CD4-positive, alpha-beta T cell treated with Interleukin-1 beta for 1 hour (primary cell): ENCODE measurements at places on chromosomes 7 and 10.

- DNase-seq = no peak
Measured at GRCh38 chr7:10471280-10472058, 502.2 kb upstream of the PHF14 start.

DNA sequence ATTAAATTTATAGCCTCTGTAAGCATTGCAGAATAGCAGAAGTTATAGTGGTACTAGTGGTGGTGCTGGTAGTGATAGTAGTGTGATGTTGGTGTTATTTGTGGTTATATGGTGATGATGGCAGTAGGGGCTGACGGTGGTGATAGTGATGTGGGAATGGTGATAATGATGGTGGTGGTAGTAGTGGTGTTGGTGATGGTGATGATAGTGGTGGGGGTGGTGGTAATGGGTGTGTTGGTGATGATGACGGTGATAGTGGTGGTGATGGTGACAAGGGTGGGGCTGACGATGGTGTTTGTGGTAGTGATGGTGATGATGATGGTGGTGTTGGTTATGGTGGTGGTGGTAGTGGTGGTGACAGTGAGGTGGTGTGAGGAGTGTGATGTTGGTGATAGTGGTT lies 54.4 kb upstream of the MGAM2 start:
- no peak for DNase-seq

GRCh38 chr7:38323156-38323555 lies 49.7 kb upstream of the TARP start:
- DNase-seq = no peak

DNA sequence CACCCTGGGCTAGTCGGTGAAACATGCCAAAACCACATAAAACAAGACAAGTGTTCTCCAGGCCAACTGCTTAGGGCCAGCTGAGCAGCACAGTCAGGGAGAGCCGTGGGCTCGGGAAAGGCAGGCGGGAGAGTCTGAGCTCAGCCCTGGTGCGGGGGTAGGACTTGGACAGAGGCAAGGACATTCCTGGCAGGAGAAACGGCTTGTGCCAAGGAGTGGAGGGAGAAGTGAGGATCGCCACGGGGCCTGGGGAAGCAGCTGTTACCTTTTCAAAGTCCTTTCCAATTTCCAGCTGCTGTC lies 4.2 kb downstream of the ELN start:
- no peak for DNase-seq

DNA sequence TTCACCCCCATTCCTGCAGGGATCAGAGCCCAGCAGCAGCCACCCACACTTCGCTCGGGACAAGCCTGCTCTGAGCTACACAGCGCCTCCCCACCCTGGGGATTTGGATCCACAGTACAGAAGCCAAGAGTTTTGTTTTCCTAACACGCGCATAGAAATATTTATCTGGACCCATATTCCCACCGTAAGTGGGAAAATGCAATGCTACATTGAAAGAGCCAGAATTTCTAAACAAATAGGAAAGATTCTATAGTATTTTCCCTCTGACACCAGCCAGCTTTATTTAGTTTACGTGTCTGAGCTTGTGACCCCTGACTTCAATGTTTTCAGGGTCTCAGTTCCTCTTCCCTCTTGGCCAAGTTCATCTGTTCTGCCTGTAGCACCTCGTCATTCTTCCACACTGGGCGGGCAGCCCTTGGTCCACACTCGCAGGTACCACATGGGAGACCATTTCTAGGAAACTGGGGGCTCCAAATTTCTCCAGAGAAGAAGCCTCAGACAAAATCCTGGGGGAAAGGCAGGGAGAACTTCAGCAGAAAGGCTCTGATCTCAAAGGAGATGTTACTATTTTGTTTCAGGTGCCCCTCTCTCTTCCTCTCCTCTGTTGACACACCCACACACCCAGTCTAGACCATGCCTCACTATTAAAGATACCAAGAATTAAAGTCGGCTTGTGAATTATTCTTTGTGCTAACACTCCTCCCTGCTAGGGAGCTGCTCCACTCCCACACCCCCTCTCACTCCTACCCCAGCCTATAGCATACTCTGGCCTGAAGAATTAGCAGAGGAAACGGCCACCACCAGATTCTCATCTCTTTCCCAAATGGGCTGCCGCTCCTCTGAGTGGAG lies 116.0 kb upstream of the PCGF5 start:
- no peak for DNase-seq

- no peak for DNase-seq
Measured at GRCh38 chr7:155681663-155682062, 37.2 kb downstream of the RBM33 start.

DNA sequence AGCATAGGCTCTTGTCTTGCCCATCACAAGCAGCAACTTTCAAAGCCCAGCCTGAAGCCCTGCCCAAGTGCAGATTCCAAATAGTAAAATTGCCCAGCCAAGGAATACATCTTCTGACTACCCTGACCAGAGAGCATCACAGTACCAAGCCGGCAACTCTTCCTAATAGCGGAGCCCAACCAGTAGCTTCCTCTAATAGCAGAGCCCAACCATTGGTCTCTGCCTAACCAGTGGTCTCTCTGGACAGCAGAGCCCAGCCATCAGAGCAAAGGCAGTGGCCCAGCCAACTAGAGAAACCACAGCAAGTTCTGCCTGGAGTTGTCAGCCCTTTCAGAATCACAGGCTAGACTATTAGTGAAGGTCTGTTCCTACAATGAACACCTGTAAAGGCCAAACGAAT lies 285.6 kb downstream of the HGF start:
- DNase-seq = no peak

DNA sequence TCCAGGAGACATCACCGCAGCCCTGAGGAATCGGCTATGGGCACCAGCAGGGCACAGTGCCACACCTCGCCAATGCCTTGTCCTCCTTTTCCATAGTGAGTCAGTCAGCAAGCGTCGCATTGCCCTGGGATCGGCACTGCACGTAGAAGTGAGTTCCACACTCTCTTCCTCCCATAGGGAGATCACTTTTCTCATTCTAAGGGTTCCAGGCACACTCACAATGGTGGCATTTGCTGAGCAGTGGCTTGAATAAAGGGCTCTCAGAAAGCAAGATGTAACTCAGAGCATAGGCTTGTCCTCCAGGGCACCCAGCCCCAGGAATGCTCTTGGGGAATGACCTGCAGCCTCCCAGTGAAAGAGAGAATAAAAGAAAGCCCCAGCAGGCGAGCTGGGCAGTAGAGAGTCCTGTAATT lies 1.1 kb upstream of the VIM start:
- no peak for DNase-seq

DNA sequence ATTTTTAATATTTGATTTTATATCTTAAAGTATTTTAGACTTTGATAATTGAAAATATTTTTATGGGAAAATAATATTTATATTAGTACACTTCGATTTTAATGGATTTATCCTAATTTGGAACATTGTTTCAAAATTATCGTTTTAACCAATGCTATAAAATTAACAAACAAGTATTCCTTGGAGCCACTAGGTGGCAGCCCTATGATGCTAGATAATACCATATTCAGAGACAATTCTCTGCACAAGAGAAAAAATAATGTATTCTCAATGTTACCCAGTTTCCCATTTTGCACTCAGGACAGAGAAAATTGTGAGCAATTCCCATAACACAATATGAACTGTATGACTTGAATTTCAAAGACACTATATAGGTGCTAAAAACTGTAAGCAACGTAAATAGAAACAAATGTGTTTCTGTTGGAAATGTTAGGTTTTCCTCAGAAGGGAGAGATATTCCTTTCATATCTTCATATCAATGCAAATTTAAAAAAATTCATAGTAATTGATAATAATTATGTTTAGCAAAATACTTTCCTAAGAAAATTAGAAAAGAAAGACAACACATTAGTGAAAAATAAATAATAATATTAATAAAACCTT lies 237.8 kb downstream of the SEMA3E start:
- no peak for DNase-seq

- DNase-seq = no peak
Measured at GRCh38 chr10:62133618-62134017, 135.0 kb downstream of the RTKN2 start.

GRCh38 chr7:134686786-134687185 lies 40.1 kb downstream of the BPGM start:
- no peak for DNase-seq

DNA sequence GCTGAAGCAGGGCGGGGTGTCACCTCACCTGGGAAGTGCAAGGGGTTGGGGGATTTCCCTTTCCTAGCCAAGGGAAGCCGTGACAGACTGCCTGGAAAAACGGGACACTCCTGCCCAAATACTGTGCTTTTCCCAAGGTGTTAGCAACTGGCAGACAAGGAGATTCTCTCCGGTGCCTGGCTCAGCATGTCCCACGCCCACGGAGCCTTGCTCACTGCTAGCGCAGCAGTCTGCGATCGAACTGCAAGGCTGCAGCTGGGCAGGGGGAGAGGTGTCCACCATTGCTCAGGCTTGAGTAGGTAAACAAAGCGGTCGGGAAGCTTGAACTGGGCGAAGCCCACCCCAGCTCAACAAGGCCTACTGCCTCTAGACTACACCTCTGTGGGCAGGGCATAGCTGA lies 80.9 kb upstream of the DNAJB12 start:
- no peak for DNase-seq

DNA sequence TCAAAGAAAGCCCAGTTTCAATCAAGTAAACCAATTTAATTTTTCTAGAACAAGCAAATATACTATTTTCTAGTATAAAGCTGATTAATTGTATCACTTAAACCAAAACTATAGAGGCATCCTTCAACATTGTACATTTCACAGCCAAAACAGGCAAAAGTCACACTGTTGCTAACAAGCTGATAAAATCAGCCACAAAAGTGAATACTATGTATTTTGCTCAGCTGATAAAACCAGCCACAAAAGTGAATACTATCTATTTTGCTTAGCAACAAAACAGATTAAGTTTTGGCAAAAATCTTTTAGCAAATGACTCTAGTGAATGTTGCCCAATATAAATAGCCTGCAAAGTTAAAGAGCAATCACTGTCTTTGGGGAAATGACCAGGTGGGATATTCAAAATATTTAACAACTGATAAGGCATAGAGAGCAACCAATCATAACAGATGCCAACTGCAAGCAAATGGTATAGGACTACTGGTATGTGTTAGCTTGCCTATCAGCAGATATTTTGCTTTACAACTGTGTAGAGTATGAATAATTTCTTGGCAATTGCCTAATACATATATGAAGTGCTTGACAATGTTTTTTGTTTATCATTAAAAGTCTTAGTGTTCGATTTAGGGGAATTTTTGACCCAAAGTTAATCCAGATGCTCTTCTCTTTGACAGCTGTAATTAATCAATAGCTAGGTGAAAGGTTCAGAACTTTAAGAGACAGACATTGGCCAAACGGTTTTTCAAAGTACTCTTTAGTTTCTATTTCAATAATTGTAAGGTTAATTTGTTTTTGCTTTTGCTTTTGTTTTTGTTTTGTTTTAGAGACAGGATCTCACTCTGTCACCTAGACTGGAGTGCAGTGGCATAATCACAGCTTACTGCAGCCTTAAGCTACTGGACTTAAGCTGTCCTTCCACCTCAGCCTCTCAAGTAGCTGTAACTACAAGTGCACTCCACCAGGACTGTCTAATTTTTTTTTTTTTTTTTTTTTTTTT lies 44.4 kb upstream of the SP4 start:
- peak; percentile 31 for DNase-seq
